ENCODE measurements at places on chromosomes 2 and 18. TPM values are rescaled to one million over a fixed set of nuclear protein-coding genes. Genes with fewer than 3 reads are reported as not detected.

DNA sequence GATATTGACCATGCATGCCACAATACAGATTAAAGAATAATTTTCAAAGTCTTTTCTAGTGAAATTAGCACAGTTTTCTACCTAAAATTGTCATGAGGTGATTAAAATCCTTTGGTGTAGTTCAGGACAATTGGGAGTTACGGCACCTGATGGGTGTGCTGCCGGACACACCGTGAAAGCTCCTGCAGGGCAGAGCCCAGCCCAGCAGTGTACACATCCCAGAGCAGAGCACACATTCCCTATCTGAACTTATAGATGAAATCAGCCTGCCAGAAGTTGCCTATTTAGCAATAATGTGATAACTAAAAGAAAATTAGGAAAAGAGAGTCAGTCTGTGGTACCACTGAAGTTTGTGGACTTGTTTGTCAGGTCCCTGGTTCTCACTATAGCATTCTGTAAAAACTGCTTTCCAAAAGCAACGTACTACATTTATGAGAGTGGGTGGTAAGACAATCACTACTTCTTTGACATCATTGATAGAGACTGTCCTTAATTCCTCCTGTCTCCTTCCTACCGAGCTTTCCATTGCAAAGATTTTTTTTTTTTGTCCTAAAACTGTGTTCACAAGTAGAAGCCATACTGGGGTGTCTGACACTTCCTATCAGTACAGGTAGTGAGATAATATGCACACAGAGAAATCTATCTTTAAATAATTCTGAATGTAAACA is 3.4 kb downstream of the CYTIP start:
- DNase-seq, result no peak

- DNase-seq, result no peak
These were observed 189.9 kb upstream of the NDUFV2 start for GRCh38 chr18:8912348-8913326.

GRCh38 chr2:205865905-205866441 is 183.7 kb downstream of the NRP2 start:
- no peak for DNase-seq

GRCh38 chr18:9771977-9772660 is 64.0 kb downstream of the RAB31 start:
- DNase-seq, result no peak

GRCh38 chr2:47109007-47109375 is 46.1 kb downstream of the STPG4 start:
- DNase-seq, result no peak

DNA sequence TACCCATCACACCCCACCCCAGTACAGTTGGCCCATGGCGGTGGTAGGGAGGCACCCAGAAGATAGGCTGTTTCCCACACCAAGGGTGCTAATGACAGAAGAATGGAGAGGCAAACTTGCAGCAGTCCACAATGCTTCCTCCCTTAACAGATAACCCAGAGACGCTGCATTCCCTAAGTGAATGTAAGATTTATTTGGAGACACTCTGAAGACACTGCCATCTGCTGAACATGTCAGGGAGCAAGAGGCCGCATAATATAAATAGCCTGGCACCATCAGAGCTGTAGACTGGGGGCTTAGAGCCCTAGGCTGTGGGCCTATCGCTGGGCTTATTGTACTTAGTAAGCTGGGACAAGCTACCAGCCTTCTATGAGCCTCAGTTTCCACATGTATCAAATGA is 2.2 kb upstream of the IWS1 start:
- DNase-seq, result no peak

DNA sequence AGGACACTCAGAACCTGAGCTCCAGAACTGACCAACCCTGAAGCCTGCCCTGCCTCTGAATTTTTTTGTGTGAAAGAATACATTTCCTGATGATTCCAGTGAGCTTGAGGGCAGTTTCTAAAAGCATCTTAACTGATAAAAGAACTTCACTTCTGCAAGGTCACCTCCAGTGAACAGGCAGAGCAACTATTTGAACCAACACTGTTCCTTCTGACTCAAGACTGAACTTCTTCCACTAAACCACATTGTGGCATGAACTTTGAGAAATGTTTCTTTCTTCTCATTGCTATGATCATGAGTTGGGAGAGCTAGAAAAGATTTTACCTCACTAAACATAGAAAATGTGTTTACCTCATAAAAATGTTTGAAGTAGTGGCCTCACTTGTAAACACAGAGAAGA is 83.8 kb upstream of the SERTAD2 start:
- DNase-seq, result no peak

GRCh38 chr2:57597940-57598339 is 448.7 kb upstream of the VRK2 start:
- DNase-seq, result no peak

DNA sequence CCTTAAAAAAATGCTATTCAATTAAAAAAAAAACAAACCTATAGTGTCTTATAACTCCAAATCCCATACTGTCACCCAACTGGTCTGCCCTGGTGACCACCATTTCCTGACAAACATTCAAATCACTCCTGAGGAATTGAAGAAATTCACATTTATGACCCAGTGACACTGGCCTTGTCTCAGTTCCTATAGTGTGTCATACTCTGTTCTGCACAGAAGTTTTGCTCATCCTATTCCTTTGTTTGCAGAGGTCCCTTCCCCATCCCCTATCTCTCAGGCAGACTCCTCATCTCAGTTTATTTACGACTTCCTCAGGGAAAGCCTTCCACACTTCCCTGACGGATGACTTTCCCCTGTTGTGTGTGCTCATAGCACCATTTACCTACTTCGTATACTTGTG is 14.7 kb downstream of the ZC3H6 start:
- no peak for DNase-seq

DNA sequence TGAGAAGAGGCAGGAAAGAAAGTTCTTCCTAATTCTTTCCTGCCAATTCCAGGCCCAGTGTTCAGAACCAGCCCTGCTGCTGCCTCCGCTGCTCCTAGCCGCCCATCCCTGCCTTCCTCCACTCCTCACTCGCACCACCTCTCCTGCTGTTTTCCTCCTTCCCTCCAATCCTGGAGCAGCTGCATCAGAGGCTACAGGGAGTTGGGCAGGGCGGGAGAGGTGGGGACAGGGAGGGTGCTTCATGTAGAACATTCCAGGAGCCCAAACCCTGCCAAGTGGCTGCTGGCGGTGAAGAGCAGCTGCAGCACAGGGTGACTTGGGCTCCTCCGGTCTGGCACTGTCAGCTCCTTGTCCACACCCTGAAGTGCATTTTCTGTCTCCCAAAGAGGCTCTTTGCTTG is 176.3 kb downstream of the TNS1 start:
- DNase-seq, result no peak

DNA sequence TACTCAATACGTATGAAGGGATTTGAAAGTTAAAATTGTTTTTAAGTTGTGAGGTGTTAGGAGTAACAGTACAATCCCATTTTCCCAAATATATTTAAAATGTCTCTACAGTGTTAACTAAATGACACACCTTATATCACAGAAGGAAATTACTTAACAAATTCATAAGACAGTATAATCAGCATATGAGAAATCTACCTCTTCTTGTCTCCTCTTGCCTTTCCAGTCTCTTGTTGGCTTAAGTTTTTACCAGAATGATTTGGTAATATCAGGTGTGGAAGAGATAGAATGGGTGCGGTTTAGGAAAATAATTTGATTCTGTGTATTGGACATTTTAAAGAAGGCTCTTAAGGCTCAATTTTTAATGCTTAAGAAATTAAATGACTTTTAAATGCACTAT is 9.5 kb upstream of the INPP1 start:
- no peak for DNase-seq

- no peak for DNase-seq
These were observed 42.2 kb downstream of the KIDINS220 start for GRCh38 chr2:8794923-8795825.

DNA sequence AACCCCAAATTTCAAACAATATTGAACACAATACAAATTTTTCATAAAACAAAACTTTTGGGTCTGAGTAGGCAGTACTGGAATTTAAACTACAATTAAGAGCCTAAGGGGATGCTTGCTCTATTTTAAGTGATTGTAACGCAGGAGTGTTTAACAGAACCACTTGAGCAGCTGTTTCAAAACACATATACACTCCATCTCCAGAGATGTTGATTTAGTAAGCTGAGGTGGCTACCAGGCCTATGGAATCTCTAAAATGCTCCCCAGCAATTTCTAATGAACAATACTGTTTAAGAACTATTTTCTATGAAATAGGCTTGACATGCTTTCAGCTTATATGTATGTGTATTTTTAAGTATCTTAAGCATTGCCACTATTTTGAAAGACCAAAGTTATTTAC is 58.5 kb downstream of the SP3 start:
- no peak for DNase-seq

GRCh38 chr2:210224941-210225672 is at the start of gene ACADL:
Gene ACADL, minus strand, starts transcription at chr2:210225447. Its CDS starts 184 bp downstream, at chr2:210225263.
- DNase-seq, result peak; percentile 32

DNA sequence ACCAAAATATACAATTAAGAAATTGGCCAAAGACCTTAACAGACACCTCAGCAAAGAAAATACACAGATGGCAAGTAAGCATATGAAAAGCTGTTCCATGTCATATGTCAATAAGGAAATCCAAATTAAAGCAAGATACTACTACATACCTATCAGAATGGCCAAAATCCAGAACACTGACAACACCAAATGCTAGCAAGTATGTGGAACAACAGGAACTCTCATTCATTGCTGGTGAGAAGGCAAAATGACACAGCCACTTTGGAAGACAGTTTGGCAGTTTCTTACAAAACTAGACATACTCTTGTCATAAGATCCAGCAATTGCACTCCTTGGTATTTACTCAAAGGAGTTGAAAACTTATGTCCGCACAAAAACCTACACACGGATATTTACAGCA is 20.3 kb upstream of the DNAJC10 start:
- no peak for DNase-seq

GRCh38 chr18:10336749-10337350 is 117.6 kb upstream of the APCDD1 start:
- DNase-seq, result no peak

DNA sequence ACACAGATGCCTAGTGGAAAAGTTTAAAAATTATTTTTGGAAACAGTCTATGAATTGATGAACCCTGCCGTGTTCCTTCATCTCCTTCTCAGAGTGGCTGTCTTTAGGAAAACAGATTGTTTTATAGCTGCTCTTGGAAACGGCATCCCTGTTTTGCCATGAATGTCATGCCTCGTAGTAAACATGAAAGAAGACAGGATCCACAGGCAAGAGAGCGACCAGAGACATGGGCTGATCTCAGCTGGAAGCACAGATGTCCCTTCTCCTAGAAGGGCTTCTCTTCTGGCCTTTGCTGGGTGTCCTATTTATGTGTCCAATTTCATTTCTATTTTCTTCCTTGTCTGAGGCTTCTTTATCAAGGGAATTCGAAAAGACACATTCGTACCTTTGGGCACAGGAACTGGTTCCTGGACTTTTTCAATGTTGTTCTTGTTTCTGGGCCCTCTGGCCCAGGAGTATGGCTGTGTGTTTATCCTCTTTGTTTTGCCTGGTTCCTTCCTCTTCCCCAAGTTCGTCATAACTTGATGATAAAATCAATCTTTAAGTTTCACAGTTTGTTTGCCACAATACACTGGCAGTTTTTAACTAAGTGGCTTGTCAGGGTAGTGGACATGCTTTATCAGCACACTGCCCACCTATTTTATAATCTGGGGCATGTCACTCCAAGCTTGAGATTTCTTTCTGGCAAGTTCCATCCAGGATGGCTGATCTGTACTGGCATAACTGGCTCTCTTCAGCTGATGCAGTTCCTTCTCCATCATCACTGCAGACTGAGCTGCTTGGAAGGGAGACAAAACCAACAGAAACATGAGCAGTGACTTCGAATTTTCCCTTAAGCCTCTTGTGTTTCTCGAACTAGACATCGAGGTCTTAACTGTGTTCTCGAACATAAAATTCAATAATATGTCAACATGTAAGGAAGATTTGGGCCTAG is 63.2 kb upstream of the MGAT4A start:
- DNase-seq, result no peak

DNA sequence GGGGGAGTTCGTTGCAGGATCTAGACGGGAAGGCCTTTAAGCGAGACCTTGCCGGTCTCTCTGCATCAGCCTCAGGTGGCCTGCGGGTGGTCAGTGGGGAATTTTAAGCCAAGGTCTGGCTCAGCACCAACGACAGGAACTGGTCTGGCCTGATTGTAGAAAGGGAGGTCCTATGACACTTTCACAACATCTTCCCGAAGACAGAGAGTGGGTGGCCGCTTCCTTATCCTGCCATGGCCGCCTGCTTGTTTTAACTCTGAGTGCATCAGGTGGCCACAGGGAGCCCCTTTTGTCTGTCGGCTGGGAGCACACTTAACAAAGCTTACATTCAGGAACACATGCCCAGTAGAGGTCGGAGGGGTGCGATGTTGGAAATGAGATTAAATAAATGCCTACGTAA is 363.7 kb upstream of the MYT1L start:
- DNase-seq, result no peak

- DNase-seq, result no peak
These were observed 121.4 kb upstream of the COL5A2 start for GRCh38 chr2:189300916-189301315.

DNA sequence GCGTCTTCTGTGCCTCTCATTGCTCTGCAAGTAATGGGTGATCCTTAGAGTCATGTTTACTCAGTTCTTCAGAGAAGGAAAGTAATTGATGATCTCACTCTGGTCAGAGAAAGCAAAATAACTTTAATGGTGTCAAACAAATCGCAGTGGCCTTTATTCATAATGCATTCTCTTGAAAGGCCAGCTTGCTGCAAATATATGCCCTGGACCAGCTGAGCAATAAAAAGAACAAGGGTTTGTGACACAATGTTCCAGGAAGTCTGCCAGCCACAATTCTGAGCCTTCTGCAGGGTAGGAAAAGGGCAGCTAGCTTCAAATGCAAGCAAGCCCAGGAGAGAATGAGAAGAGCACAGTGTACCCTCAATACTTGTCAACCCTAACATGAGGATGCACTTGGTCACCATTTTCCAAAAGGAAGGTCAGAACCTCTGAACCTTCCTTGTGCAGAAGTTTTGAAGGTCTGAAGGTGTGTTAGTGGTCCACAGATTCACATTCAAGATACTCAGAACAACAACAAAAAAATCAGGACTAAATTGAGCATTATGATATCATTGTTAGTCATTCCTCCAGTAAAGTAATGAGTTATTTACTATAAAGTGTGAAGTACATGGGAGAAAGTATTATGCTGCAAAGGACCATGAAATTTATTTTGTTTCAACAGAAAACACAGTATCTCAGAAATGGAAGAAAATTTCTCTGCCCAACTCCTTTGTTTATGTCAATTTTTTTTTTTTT is 355.6 kb downstream of the PAX3 start:
- no peak for DNase-seq

CLEC4F gene
- not detected for polyA plus RNA-seq

PROC gene
- 7.7 TPM for polyA plus RNA-seq

DYNAP gene
- polyA plus RNA-seq, result not detected

ADAM23 gene
- polyA plus RNA-seq, result 9.1 TPM

ASXL3 gene
- not detected for polyA plus RNA-seq

ZNF519 gene
- polyA plus RNA-seq, result 3.5 TPM

GREB1 gene
- 1.1 TPM for polyA plus RNA-seq
